Stimulated activated CD4-positive, alpha-beta T cell treated with anti-CD3 and anti-CD28 coated beads, TNF-alpha, amount 100 ng/mL, for 4 hours (primary cell): ENCODE measurements at places on chromosomes 3 and 15.

- no peak for DNase-seq
These were observed 21.0 kb downstream of the C2CD4A start for GRCh38 chr15:62087671-62088352.

DNA sequence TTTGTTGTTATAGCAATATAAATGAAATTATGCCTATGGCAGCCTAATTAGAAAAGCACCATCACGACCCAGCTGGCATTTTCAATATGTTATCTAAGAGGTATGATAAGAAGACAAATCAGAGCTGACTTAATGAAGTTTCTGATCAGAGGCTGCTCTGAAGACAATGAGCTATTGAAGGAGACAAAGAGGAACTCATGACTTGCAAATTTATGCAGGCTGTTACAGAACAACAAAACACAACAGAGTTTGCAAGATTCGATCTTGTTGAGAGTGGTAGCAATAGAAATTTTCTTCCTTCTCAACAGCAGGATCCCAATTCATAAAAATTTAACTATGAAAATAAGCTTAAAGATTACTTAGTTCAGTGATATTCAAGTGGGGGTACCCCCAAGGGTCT lies 7.7 kb downstream of the CCDC54 start:
- DNase-seq, result no peak

GRCh38 chr3:53725387-53725995 lies 120.7 kb downstream of the CHDH start:
- DNase-seq, result no peak

GRCh38 chr3:22360164-22360563 lies 609.2 kb upstream of the ZNF385D start:
- DNase-seq, result no peak

DNA sequence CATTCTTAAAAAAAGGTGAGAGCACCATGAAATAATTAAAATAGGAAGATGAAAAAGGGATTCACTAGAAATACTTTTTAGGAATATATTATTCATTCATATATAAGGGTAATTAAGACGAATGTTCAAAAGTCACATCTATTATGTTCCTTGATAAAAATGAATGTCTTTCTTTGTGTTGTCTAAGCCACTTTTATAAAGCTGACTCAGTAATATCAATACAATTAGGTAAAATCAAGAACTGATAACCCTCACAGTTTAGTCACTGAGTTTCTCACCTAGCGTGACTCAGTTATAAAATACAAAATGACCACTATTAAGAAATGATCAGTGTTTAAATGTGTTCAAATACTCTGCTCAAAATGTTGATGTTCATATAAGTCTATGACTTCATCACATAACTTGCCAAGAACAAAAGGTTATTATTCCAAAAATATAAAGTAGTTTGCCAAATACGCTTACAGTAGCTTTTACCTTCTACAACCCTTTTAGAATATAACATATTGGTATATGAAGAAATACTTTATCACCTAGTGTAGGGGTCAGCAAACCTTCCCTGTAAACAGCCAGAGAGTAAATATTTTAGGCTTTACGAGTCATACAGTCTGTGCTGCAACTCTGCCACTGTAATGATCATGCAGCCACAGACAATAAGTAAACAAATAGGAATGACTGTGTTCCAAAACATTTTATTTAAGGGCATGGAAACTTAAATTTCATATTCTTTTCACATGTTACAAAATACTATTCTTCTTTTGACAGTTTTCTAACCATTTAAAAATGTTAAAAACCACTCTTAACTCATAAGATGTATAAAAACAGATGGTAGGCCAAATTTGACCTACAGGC lies 369.8 kb downstream of the TBC1D5 start:
- no peak for DNase-seq

DNA sequence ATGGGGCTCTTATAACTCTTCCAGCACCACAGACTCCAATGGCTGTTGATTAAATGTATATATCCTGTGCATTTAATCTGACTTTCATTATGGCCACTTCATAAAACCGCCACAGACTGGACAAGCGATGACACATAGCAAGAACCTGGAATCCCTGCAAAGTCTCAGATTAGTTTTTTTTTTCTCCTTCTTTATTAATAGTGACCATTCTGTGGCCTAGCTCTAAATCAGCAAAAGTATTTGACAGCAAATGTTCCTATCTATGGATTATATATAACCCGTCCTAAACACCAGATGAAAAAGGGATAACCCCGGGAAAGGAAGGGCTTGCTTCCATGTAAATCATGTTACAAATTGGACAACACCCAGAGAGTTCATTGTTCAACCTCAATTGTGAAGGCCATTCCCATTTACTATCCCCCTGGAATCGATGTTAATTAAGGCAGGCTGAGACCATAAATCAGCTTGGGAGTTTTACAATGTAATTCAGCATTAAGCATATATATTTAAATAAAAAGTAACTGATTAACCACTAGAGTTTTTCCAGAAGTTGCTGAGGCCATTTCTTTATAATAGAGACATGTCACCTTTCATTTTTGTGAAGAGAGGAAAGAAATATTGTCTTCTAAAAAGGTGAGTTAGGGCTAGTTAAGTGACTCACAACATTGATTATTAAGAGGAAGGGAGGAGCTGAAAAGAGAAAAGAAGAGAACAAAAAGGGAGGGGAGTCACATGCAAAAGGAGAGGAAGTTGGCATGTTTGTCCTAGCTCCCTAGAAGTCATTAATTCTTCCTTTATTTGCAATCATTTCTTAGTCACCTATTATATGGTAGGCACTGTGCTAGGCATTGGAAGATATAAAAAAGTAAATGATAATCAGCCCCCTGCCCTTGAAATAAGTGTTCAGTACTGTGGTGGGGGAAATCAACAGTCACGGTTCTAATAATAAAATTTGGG lies 26.2 kb downstream of the ALDH1A2 start:
- no peak for DNase-seq

GRCh38 chr3:81716870-81717509 lies 44.5 kb downstream of the GBE1 start:
- no peak for DNase-seq

GRCh38 chr3:47288966-47289910 lies 6.5 kb downstream of the KLHL18 start:
- no peak for DNase-seq

GRCh38 chr15:58762731-58763130 lies 8.4 kb upstream of the MINDY2 start:
- no peak for DNase-seq

GRCh38 chr3:47343471-47343971 lies 37.3 kb upstream of the PTPN23 start:
- DNase-seq, result no peak

DNA sequence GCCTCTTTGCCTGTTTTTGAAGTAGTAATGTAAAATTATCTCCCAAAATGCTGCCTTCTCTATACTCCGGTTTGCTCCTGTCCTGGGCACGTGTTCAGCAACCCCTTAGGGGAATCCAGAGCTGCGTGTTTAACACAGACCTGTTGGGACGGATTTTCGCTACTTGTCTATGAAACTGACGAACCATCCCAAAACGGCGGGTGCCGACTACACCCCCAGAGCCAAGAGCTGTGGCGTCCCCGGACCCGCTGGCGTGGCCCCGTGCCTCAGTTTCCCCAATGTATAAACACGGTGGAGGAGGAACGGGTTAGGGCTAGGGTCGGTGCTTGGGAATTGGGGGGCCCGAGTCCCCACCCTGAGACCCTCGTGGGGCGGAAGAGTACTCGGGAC lies 473 bp downstream of the FHIT start:
- no peak for DNase-seq

DNA sequence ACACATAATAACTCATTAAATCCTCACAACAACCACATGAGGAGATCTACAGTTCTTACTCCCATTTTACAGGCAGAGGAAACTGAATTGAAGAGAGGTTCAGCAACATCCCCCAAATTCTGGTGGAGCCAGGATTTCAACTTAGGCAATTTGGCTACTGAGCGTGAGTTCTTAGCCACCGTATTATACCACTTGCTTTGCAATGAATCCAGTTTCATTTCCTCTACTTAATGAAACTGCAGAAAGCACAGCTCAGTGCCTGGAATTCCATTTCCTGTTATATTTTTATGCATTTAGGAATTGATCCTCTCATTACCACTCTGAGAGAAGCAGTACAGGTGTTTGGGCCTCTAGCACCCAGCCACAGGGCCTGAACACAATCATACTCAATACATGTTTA lies 4.3 kb downstream of the ZNF860 start:
- DNase-seq, result no peak
